ENCODE measurements at places on chromosomes 16 and 17.

- no peak for DNase-seq
Measured at GRCh38 chr16:85481738-85482137, 131.4 kb upstream of the GSE1 start.

DNA sequence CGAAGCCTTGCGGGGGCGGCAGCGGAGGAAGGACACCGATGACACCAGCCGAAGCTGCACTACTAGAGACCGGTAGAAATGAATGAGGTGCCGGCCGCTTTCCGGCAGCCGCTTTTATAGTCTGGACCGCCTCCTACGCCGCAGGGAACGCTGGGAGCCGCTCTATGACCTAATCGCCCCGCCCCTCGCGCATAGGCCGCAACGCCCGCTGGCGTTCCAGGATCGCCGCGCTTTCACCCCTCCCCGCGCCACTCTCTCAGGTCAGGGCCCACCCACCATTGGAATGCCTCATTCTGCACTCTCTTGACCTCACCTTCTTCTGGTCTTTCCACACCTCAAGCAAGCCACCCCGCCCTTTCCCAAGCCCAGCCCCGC lies at the start of gene DDX5:
Gene DDX5, minus strand, starts transcription at position 89 of the 375 bp plus-strand sequence. CDS start 170 bp downstream, outside the sequence.
- peak; percentile 93 for DNase-seq

DNA sequence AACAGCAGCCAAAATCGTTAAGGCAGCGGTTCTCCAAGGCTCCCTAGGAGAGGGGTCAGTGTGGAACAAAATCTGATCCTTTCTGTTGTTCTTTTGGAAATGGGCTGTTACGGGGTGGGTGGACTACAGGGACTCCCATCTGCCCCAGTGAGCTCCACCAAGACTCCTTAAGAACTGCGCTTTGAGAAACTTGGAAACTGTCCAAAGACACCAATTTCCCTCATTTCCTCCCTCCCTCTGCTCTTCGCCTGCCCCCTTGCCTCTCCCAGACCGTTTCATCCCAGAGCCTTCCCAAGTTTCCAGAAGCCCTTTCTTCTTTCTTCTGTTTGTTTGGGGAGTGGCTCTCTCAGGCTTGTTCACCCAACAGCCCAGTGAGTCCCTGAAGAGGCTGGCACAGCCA lies 205.4 kb downstream of the COPRS start:
- no peak for DNase-seq

DNA sequence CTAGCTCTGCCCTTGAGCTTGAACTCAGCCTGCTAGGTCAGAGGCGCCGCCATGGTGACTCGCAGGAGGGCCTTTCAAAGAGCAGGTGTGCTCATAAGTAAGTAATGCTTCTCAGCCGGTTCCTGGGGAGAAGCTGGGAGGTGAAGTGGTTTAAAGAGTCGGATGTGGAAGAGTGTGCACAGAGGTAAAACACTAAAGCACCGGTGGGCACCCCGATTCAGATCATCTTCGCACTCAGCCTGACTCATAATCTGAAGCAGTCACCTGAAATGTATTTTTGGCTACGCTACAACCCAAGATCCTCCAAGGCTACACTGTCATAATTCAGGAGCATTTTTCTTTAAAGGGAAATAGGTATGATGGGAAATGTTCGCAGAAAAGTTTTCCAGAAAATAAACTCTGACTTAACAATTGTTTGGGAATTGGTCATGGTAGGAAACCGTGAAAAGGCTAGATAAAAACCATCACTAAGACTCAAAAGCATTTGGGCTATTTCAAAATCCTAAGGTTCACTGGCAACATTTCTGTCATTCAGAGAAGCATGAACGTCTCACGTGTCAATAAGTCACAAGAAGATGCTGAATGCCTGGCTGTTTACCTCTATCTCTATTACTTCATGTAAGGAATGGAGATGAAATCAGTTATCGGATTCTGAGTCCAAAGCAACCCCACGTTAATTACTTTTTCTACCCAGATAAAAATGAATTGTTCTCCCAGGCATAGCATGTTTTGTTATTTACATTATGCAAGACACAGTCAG lies 17.8 kb downstream of the CDH8 start:
- no peak for DNase-seq

GRCh38 chr16:88868974-88869672 lies 2.7 kb upstream of the PABPN1L start:
- DNase-seq: no peak
